ENCODE measurements at places on chromosomes 11 and 22.

GRCh38 chr11:12239804-12240371 lies 129.5 kb downstream of the MICAL2 start:
- DNase-seq, result no peak

DNA sequence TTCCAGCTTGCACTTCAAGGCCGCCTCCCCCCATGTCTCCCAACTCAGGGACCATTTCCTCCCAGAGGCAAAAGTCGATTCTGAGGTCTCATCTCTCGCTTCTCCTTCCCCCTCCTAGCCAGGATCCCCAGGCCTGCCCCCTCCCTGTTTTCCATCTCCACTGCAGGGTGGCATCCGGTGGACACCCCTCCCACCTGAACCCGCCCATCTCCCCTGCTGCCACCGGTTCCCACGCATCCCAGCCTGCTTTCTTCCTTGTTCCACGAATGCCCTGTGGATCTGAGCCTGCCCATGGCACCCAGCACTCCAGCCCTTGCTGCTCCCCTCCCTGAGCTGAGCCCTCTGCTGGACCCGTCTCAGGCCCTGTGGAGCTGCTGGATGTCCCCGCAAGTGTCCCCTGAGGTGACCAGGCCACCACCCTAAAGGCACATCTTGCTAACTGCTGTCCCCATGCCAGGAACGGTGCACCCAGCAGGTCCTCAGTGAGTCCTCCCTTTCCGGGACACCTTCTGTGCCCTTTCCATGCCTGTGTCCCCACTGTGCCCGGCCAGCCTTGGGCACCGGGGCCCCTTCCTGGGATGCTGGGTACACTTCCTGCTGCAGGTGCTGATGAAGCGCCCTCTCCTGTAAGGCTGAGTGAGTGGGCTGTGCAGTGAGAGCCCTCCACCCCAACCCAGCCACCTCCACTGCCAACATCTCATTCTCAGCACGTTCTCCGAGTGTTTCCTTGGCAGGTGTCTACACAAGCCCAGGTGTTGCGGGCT lies 936 bp downstream of the IL17REL start:
- DNase-seq, result no peak

GRCh38 chr11:12623869-12624268 lies 50.4 kb upstream of the TEAD1 start:
- DNase-seq, result no peak

GRCh38 chr22:43036282-43036829 lies 21.4 kb upstream of the PACSIN2 start:
- DNase-seq, result no peak

DNA sequence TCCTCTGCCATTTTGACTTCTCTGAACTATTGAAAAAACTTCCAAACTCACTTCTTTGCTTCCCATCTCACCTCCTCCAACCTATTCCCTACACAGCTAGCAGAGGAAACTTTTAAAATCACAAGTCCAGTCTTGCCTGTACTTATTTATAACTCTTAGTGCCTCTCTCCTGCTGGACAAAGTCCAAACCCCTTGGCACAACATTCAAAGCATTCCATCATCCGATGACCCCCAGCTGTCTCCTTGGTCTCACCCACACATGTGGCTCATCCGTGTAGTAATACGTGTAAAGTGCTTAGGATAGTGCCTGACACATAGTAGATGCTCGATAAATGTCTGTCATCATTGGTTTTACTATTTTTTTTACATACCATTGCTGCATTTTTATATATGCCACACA lies 101.4 kb downstream of the PARVA start:
- DNase-seq, result no peak

DNA sequence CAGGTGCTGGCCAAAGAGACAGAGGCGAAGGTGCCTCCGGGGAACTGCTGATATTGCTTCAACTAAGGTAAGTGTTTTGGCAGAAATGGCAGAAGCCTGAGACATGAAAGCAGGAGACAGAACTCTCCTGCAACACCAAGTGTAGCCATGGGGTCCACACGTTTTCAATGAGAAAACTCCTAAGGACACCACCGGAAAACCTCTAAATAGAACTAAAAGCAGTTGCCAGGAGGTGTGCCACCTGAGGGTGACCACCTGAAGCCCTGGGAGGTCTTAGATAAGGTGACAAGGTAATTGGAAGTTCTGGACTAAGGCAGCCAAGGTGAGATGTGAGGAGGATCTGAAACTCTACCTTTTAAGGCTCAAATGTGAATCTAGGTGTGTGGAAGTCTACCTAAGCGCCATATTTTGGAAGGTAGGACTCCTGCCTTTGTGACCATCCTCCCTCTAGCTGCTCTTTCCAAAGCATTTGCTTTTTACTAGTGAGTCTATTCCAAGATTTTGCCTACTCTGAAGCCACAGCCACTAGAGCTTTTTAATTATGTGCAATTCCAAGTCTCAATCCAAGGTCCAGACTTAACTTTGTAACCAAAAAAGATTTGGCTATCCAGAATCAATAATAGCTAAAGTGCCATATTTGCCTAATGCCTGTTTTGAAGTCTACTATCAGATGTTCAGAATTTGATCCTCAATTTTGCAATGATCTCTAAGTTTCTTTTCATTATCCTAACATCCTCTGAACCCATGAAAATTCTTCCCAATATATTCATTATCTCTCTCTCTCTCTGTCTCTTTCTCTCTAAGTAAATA lies 4.5 kb upstream of the ZC3H12C start:
- DNase-seq, result no peak

DNA sequence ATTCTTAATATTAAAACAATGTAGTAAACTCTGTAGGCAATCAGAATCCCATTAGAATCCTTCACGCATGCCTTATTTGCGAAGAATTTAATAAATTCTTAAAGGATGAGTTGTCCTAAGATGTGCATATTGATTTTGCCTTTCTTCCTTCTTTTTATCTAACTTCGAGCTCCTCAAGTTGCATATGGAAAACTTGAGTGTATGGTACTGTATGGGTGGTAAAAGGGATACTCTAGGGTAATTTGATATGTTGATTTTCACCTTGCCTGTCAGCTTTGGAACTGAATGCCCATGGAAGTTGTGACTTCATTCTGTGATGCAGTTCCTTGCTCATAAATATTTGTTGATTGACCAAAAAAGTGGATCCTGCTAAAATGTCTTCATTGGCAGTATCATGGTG lies 193.8 kb downstream of the DDX10 start:
- DNase-seq, result no peak

DNA sequence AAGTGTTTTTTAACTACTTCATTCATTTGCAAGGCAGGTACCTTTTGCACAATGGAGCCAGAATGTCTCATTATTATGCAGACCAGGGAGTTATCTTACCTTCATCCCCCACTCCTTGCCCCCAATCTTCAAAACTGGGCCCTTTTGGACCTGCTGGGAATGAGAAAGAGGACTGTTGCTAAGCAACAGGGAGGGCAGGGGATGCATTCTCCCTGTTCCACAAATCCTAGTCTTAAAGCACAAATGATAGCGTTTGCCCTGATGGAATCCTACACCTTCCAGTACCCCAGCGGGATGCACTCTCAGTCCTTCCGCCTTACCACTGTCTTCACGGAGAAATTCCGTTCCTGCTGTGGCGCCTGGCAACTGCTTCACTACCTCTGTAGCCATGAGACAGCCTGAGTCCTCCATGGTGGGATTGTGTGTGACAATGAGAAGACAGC lies 4.1 kb upstream of the KCNJ1 start:
- DNase-seq, result no peak

- no peak for DNase-seq
These were observed 111.8 kb downstream of the MICAL2 start for GRCh38 chr11:12222055-12222792.

DNA sequence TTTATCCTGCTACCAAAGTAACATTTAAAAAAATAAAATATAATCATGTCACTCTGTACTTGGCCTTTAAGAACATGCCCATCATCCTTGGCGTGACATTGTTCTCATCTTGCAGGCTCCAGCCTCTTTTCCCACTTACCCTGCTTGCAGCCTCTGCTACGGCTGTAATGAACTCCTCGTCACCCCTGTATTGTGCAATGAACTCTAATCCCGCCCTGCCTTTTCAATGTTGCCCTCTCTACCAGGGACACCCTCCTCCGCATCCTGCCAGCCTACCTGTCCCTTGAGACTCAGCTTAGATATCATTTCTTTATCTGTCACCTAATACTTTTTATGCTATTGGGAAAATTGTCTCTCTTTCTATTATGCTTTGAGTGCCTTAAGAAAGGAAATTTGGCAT lies 12.6 kb upstream of the MMP20 start:
- DNase-seq, result no peak

GRCh38 chr11:16958833-16959232 lies 55.4 kb downstream of the PLEKHA7 start:
- DNase-seq, result no peak

DNA sequence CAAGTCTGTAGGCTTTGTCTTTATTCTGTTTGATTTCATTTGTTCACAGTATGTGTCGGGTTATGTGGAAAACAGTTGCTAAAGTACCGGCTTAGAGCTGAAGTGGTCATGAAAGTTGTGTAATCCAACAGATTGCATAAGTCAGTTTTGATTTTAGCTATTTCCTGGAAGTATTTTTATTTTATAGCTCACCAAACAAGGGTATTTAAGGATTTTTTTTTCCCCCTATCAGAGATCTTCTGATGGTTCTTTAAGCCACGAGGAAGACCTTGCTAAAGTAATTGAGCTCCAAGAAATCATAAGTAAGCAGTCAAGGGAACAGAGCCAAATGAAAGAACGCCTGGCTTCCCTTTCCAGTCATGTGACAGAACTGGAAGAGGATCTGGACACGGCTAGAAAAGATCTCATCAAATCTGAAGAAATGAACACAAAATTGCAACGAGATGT lies 55.9 kb downstream of the PPFIA1 start:
- DNase-seq, result no peak

GRCh38 chr22:25953276-25953675 lies 211.3 kb downstream of the MYO18B start:
- no peak for DNase-seq

GRCh38 chr11:66318600-66318970 lies 1.7 kb upstream of the CD248 start:
- DNase-seq, result no peak

GRCh38 chr11:11090495-11090894 lies 232.6 kb upstream of the ZBED5 start:
- DNase-seq, result no peak
